CD8-positive, alpha-beta memory T cell (primary cell): ENCODE measurements at places on chromosomes 16 and 17. TPM values are rescaled to one million over a fixed set of nuclear protein-coding genes. Genes with fewer than 3 reads are reported as not detected.

DNA sequence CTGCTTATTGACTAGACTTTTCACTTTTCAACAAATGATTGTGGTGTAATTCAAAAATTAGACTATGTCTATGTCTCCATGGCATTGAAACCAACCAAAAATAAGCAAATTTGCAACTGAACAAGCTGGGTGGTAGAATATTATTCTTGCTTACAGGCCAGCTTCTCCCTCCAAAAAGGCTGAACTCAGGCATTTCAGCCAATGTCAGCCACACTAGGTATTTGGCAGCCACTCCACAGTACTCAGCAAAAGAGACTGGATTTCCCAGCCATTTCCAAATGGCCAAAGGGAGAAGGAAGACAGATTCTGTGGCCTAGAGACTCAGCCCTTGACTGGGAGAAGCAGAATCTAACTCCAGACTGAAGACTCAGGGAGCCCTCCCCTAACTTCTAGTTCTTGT lies 121.8 kb upstream of the IRX5 start:
- no peak for DNase-seq

GRCh38 chr17:2852729-2853282 lies 56.6 kb downstream of the RAP1GAP2 start:
- DNase-seq: no peak

- peak; percentile 39 for DNase-seq
Measured at GRCh38 chr16:57000271-57001025, 11.1 kb downstream of the NLRC5 start.

DNA sequence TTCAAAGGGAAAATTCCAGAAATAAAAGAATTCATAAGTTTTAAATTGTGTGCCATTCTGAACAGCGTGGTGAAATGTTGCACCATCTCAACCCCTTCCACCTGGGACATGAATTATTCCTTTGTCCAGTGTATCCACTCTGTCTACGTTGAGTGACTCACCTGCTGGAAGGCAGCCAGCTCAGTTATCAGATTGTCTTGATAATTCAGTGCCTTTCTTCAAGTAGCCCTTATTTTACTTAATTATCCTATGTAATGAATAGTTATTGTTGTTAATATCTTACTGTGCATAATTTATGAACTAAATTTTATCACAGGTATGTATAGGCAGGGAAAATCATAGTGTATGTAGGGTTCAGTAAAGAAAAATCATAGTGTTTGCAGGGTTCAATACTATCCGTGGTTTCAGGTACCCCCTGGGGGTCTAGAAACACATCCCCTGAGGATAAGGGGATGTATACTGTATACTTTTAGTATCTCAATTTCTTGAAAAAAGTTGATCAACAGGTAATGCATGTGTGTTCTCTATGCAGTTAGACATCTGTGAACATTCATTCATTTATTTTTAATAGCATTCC lies 7.7 kb upstream of the PCTP start:
- DNase-seq: no peak

GRCh38 chr17:33803199-33803685 lies 451.8 kb upstream of the CCL2 start:
- no peak for DNase-seq

GRCh38 chr16:2490190-2491105 lies 15.5 kb downstream of the TBC1D24 start:
- no peak for DNase-seq

GRCh38 chr17:228951-229708 lies 47.7 kb upstream of the DOC2B start:
- DNase-seq: peak; percentile 9

DNA sequence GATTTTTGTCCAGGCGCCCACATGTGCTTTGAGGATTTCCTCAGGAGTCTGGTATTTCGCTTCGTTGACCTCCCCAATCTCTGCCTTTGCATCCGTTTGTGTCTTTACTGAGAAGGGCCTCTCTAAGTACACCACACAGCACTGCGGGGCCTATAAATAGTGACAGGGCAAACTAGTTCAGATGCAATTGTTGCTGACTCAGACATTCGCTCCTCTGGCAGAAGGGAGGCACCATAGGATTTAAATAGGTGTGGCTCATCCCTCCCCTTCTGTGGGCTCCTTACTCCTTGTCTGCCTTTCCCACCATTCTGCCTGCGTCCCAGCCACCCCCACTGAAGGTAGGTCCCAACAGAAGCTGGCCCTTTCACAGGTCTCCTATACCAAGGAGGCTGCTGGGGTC lies 192.3 kb downstream of the SHISA9 start:
- no peak for DNase-seq

- no peak for DNase-seq
Measured at GRCh38 chr16:21613781-21614180, 14.4 kb downstream of the METTL9 start.

GRCh38 chr16:56728980-56729734 lies 772 bp upstream of the NUP93 start:
- no peak for DNase-seq

The SYNGR3 gene
- total RNA-seq: 3.6 TPM

The MFSD6L gene
- not detected for total RNA-seq

The GINS2 gene
- total RNA-seq: 68.7 TPM

The TEKT1 gene
- not detected for total RNA-seq

The PLEKHH3 gene
- 0.70 TPM for total RNA-seq

The HYDIN gene
- not detected for total RNA-seq

The GDPD3 gene
- total RNA-seq: 5.3 TPM

The MYLK3 gene
- total RNA-seq: 0.20 TPM
